ENCODE measurements at places on chromosomes 1 and 21. TPM values are rescaled to one million over a fixed set of nuclear protein-coding genes. Genes with fewer than 3 reads are reported as not detected.

DNAJC28 gene
- 3.0 TPM for total RNA-seq

CFHR2 gene
- not detected for total RNA-seq

GMEB1 gene
- total RNA-seq = 6.1 TPM

CSMD2 gene
- total RNA-seq = 0.83 TPM

CCDC17 gene
- 1.4 TPM for total RNA-seq

TAL1 gene
- 3.1 TPM for total RNA-seq

BMP8B gene
- total RNA-seq = 0.16 TPM

FNDC10 gene
- 1.1 TPM for total RNA-seq

LCE1F gene
- total RNA-seq = not detected

ADAMTS1 gene
- 116 TPM for total RNA-seq

SELL gene
- total RNA-seq = 0.82 TPM

SELE gene
- total RNA-seq = 20.1 TPM

SLC26A9 gene
- not detected for total RNA-seq
